ENCODE measurements at places on chromosomes 2 and 18. TPM values are rescaled to one million over a fixed set of nuclear protein-coding genes. Genes with fewer than 3 reads are reported as not detected.
A peak's percentile ranks its signal among the peaks of the same experiment; 100 is the strongest.

KYNU gene
- 0.44 TPM for total RNA-seq

PLA2R1 gene
- not detected for total RNA-seq

LOXL3 gene
- total RNA-seq = 0.88 TPM

RAX gene
- 19.3 TPM for total RNA-seq

CDH19 gene
- total RNA-seq = not detected

MYOM1 gene
- total RNA-seq = 0.46 TPM

- DNase-seq = no peak
- no peak overlapping the region for H3K27ac ChIP-seq
- no peaks in the 10 kb centered on the region for H3K36me3 ChIP-seq
- H3K4me1 ChIP-seq = no peaks in the 10 kb centered on the region
- no peak overlapping the region for H3K4me3 ChIP-seq
Observed at GRCh38 chr18:79516441-79516931, 120.8 kb downstream of the NFATC1 start.

GRCh38 chr18:13511961-13512577 lies 214.3 kb downstream of the FAM210A start:
- DNase-seq = no peak
- H3K36me3 ChIP-seq = no peaks in the 10 kb centered on the region
- no peak overlapping the region for H3K4me3 ChIP-seq
- no peaks in the 10 kb centered on the region for H3K4me1 ChIP-seq
- H3K27me3 ChIP-seq = no peaks in the 10 kb centered on the region

DNA sequence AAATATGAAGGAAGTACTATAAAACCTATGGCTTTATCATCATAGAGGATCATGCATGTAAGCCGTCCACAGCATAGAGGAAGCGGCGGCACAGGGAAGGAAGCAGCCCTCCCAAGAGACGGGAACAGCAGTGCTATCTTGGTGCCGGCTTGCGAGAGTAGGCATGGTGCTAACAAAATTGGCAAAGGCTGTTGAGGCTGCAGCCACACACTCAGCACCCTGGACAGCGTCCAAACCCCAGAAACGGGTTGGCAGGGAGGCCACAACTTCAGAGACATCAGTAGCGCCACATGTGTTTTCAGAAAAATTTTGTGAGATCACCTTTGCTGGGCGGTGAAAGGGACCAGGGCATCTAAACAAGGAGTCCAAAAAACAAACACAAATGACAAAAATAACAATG lies 37.7 kb downstream of the NETO1 start:
- no peak overlapping the region for H3K27ac ChIP-seq
- peaks cover 4% of the 10 kb centered on the region for H3K27me3 ChIP-seq

DNA sequence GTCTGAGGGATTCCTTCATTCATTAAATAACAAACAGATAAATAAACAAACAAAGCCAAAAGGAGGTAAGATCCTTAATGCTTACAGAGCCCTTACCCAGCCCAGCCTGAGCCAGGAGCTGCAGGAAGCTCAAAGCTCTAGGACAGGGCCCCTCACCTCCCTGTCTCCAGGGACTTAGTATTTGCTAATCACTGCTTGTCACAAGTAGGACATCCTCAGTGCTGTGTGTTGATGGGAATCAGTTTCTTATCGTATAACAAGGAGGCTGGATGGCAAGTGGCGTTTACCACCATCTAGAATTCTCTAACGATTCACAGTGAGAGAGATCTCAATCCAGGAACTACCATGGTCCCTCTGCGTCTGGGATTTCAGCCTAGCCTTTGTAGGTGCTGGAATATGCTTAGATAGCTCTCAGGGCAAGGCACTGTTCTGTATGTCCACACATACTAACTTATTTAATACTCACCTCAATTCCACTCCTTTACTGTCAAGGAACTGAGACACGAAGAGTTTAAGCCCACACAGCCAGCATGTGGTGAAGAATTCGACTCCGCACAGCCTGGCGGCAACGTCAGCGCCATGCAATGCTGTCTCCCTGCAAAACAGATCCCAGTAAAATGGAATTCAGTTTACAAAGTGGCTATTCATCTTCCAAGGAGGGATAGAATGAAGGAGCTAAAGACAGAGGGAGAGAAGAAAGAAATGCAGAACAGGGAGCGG lies 164.8 kb downstream of the MYCN start:
- H3K36me3 ChIP-seq = no peaks in the 10 kb centered on the region
- no peak overlapping the region for H3K4me3 ChIP-seq
- no peaks in the 10 kb centered on the region for H3K4me1 ChIP-seq
- no peak overlapping the region for H3K27ac ChIP-seq
- H3K27me3 ChIP-seq = no peaks in the 10 kb centered on the region
- DNase-seq = no peak

DNA sequence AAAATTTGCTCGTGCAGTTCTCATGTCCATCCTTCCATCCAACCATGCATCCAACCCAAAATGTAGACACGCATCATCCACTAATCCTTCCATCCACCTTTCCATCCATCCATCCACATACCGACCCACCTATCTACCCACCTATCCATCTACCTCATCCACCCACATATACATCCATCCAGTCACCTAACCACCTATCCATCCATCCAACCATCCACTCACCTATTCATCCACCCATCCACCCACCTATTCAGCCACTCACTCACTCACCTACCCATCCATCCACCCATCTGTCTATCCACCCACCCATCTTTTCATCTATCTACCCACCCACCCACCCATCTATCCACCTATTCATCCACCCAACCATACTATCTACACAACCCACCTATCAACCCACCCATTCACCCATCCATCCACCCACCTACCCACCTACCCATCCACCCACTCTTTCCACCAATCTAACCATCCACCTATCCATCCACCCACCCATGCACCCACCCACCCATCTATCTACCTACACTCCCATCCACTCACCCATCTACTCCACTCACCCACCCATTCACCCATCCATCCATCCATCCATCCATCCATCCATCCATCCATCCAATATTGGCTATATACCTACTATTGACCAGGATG lies 94.3 kb downstream of the VAPA start:
- H3K4me1 ChIP-seq = peaks cover 14% of the 10 kb centered on the region
- H3K27me3 ChIP-seq = no peaks in the 10 kb centered on the region
- DNase-seq = no peak
- H3K4me3 ChIP-seq = no peak overlapping the region

DNA sequence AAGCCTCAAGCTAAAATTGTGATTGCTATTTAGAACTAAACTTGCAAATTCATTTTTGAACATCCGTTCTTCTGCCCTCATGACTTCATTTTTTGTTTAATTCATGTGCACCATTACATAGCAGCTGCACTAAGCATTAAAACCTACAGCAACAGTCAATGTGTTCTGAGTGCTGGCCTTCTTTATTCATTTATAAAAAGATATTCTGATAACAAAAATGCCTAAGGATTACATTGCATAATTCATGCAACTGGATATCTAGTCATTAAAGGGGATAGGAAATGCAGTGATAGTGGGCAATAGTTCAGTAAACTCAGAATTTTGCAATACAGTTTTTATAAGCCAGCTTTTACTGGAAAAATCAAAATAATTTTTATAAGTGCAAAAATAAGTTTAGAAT lies 294.4 kb upstream of the EPC2 start:
- H3K4me1 ChIP-seq = no peaks in the 10 kb centered on the region
- H3K36me3 ChIP-seq = no peaks in the 10 kb centered on the region
- H3K27me3 ChIP-seq = no peaks in the 10 kb centered on the region
- no peak overlapping the region for H3K27ac ChIP-seq
- DNase-seq = no peak
- H3K4me3 ChIP-seq = no peak overlapping the region

DNA sequence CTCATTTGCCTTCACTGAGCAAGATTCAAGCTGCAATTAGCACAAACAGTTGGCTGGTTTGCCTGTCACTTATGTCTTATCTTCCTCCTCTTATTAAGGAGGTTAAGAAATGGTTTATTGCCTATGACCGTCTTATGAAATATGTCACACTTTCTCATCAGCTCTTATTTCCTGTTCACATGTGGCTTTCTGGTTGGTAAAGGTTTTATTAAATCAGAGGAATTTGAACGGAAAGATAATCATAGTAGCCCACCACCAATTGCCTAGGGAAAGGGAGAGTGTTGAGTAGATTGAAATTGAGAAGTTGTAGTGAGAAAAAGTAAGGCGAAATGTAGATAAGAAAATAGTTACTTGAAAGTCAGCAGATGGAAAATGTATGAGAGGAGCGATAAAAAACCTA lies 4.2 kb upstream of the IL1R1 start:
- H3K4me1 ChIP-seq = no peaks in the 10 kb centered on the region
- H3K4me3 ChIP-seq = no peak overlapping the region
- H3K27ac ChIP-seq = no peak overlapping the region

DNA sequence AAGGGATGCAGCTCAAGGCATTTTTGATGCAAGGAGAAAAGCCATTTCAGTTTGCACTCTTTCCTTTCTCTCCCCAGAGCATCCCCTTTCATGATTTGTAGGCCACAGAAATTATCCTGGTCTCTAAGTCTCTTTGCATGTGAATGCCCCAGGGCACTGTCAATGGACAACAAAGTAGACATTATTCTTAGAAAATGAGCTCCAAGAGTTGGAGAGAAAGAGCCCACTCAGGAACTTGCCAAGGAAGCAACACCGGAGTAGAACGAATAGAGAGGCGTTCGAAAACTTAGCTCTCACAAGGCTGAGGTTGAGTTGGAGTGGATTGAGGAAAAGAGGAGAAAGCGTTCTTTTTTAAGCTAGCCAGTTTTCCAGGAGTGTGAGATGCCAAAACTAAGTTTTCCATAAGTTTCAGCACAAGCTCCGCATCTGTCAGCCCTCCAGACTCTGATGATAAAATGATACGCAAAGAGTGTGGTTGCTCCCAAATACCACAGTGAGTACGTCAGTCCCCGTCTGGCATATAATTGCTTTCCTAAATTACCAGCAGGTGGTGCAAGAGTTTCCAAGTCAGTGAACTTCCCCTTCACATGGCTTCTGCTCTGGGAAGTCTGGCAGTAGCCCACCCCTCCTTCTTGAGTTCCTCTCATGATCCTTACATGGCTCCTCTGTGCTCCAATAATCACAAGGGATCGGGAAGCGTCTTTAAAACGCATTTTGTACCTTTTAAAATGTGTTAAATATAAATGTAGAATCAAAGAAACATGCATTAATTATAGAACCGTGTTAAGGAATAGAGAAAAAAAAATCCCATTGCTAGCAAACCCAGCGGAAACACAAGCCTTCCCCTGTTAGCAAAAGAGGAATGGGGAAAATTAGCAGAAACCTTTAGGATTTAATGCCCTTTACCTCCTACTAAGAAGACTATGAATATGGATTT lies 1060.6 kb upstream of the FANCL start:
- H3K36me3 ChIP-seq = no peaks in the 10 kb centered on the region
- H3K27me3 ChIP-seq = no peaks in the 10 kb centered on the region
- DNase-seq = peak; percentile 86
- H3K4me3 ChIP-seq = no peak overlapping the region
- H3K27ac ChIP-seq = no peak overlapping the region

GRCh38 chr2:59732871-59733566 lies 820.4 kb downstream of the BCL11A start:
- H3K4me1 ChIP-seq = no peaks in the 10 kb centered on the region
- no peaks in the 10 kb centered on the region for H3K36me3 ChIP-seq
- no peak overlapping the region for H3K4me3 ChIP-seq
- no peak for DNase-seq

DNA sequence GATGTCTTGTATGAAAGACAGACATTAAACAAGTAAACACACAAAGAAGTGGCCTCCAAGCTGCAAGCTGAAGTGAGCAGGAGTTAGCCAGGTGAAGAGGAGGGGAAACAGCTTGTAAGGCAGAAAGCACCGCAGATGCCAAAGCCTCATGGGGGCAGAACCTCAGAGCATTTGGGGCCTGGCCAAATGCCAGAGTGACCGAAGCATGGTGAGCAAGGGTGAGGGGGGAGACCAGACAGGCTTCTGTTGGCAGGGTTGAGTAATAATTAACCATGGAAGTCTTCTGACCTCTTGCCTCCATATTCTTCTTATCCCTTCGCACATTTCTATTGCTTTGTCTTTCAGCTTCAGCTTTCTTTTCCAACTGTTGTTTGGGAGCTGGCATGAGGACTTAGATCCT lies 5.6 kb downstream of the QPCT start:
- no peaks in the 10 kb centered on the region for H3K4me1 ChIP-seq
- no peak for DNase-seq
- H3K27ac ChIP-seq = no peak overlapping the region
- H3K36me3 ChIP-seq = no peaks in the 10 kb centered on the region

GRCh38 chr2:11649093-11649492 lies 20.9 kb downstream of the NTSR2 start:
- H3K27me3 ChIP-seq = no peaks in the 10 kb centered on the region
- no peaks in the 10 kb centered on the region for H3K36me3 ChIP-seq
- DNase-seq = no peak
- H3K4me3 ChIP-seq = no peak overlapping the region
- no peak overlapping the region for H3K27ac ChIP-seq

GRCh38 chr2:135791418-135792190 lies 45.4 kb downstream of the LCT start:
- H3K27ac ChIP-seq = no peak overlapping the region
- no peaks in the 10 kb centered on the region for H3K27me3 ChIP-seq
- no peak overlapping the region for H3K4me3 ChIP-seq
- no peaks in the 10 kb centered on the region for H3K36me3 ChIP-seq
- no peaks in the 10 kb centered on the region for H3K4me1 ChIP-seq

DNA sequence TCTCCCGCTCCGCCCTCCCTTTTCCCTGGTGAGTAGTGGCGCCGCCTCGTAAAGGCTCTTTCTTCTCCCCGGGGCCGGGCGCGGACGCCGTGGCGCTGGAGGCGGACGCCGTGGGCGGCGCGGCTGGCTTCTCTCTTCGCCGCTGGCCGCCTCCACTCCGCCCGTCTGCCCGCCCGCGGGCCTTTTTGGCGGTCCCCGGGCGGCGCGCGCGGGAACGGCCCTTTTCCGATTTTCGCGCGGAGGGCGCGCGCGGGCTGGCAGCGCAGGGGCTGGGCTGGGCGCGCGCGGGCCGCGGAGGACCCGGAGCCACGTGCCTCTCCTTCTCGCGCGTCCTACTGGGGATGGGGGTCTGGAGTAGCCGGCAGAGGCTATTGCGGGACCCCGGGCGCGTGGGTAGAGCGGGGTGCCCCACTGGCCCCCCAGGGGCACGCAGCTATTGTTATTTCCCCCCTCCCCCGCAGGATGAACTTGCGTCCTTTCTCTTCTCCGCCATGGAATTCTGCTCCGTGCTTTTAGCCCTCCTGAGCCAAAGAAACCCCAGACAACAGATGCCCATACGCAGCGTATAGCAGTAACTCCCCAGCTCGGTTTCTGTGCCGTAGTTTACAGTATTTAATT lies 472 bp downstream of the SLC20A1 start:
- peaks cover 42% of the 10 kb centered on the region for H3K36me3 ChIP-seq
- DNase-seq = peak; percentile 78
- H3K27ac ChIP-seq = peak overlapping the region; percentile 99
- no peaks in the 10 kb centered on the region for H3K27me3 ChIP-seq

DNA sequence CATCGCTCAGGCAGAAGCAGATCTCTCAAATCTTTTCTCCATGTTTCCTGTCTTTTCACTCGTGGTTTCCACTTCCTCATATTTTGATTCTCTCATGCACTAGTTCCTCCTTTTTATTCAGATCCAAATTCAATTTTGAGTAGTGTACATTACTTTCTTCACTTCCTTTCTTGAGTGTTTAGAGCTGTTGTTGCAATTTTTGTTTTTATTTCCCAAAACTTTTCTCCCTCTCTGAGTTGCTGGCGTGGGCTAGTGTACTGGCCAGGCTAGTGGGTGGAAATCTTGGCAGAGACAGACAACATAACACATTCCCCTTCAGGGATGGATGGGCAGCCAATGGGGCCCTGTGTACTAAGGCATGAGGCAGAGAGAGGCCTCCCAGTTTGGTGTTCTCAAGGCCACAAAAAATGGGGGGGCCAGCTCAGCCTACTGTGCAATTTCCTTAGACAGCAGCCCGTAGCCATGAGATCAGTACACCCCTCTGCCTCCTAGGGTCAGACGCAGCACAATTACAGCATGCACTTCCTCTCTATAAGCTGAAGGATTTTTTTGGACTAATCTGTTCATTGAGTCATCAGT lies 145.1 kb upstream of the PID1 start:
- no peaks in the 10 kb centered on the region for H3K36me3 ChIP-seq
- H3K27me3 ChIP-seq = no peaks in the 10 kb centered on the region
- H3K27ac ChIP-seq = no peak overlapping the region
- H3K4me3 ChIP-seq = no peak overlapping the region

All from A673 (cell line).